ENCODE measurements at places on chromosomes 7 and 10.
A peak's percentile ranks its signal among the peaks of the same experiment; 100 is the strongest.

DNA sequence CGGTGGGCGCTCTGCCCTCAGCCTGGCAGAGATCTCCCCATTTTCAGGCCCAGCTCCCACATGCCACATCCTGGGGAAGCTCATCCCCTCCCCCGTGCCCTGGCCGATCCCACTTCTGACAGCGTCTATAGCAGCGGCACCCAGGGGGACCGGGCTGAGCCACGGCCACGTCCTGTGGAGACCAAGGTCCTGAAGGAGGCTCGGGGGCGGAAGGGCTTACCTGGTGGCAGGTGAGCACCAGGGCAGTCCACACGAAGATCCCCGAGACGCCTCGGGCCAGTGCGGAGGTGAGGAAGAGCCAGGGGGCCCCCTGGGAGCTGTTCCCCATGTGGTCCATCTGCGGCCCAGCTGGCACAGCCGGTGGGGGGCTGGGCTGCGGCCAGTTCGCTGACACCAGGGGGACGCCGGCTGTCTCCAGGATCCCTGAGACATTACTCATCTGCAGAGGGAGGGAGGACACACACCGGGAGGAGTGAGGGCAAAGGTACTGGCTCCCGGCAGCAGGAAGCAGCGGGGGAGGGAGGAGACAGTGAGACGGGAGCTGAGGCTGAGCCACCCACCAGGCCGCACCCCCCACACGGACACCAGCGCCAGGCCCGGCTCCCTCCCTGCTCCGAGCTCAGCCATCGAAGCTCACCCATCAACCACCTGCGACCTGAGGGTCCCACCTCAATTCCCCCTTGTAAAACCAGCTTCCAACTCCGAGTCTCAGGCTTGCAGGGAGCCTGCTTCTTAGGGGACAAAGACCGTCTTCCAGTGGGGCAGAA lies 776 bp downstream of the TMEM184A start:
- DNase-seq = peak; percentile 82

GRCh38 chr7:16891338-16891737 lies 9.6 kb upstream of the AGR3 start:
- peak; percentile 71 for DNase-seq

- no peak for DNase-seq
These were observed 46.0 kb downstream of the FOXK1 start for GRCh38 chr7:4727914-4728705.

- no peak for DNase-seq
These were observed 154.2 kb downstream of the EGFR start for GRCh38 chr7:55172881-55173609.

DNA sequence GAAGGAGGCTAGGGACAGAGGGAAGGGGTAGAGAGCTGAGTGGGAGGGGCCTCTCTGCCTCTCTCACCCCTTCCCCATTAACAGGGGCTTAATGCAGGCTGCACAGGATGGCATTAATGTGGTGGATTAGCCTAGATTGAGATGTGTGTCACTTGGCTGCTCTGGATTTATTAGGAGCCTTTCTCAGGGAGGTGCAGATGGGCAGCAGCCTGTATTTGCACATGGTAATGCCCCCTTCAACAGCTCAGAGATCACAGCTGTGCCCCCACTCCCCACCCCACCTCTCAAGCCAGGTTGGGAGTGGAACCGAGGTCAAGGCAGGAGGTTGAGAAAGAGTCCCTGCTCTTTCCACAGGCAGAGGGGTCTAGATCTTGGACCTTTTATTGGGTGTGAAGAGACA lies 7.3 kb downstream of the PITX3 start:
- no peak for DNase-seq

DNA sequence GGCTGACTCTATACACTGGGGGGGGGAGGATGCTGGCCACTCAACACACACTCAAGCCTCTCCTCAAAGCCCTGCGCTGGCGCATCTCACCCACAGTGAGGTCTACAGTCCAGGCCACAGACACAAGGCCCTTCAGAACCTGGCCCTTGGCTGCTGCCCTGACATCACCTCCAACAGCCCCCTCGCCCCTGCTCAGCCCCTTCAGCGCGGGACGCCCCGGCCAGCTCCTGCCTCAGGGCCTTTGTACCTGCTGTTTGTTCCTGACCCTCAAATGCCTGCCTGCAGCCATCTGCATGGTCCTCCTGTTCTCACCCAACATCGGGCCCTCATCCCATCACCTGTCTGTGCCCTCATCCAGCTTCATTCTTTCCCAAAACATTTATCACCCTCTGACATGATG lies 572.6 kb downstream of the DNAJB6 start:
- no peak for DNase-seq

DNA sequence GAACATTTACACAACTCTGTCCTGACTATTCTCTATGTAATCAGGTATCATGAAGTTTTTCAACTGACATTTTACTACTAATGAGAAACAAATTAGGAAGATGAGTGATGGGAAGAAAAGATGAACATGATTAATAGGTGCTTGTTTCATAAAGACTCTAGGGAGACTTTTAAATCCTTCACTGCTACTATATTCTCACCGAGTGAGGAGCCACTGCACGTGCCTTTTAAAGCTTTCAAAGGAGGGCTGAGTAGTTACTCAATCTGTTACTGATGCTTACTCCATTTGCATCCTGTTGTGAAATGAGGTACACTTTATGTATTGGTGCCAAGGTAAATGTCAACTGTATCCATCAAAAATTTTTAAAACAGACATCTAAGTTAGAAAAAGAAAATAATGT lies 1.3 kb upstream of the COMMD3 start:
- peak; percentile 42 for DNase-seq

DNA sequence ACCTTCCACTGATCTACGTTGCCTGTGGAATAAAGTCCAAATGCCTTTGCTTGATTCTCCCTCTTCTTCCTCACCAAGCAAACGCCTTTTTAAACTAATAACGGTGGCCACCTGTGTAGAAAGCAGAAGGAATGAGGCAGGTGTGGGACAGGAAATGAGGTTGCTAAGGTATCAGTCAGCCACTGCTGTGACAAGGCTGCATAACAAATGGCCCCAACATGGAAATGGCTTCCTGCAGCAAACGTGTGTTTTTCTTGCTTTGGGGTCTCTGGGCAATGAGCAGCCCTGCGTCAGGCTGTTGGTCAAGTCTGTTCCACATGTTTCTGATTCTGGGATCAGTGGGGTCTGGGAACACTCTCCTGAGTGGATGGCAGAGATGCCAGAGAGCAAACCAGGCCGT lies 56.0 kb upstream of the EN2 start:
- DNase-seq = no peak

- DNase-seq = peak; percentile 53
These were observed 89.8 kb downstream of the CREM start for GRCh38 chr10:35216303-35216905.

DNA sequence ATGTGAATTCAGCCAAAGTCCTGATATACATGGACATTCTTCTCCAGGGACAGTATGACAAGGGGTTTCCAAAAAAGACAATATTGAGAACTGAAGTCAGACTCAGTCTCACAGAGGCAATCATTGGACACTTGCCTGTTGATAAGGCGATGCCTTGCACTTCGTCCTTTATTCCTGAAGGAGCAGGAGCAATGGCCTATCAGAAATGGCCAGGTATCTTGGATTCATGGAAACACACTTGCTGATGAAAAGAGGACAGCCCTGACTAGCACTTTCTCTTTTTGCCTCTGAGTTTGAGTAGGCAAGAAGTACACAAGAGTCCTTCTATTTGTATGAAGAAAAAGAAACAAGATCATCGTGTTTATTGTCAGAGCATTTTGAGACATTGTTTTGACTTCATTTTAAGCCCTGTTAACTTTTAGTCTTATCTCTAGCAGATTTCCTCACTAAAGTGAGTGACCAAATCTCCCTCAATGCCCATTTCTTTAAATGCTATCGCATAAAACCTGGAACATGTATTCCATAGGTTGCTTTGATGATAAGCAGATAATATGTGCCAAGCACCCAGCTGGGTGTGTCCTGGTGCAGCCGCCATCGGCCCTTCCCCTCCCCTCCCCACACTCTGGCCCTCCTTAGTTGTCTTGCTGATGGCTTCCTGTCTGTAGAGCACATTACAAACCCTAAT lies 26.6 kb downstream of the ST8SIA6 start:
- DNase-seq = no peak

DNA sequence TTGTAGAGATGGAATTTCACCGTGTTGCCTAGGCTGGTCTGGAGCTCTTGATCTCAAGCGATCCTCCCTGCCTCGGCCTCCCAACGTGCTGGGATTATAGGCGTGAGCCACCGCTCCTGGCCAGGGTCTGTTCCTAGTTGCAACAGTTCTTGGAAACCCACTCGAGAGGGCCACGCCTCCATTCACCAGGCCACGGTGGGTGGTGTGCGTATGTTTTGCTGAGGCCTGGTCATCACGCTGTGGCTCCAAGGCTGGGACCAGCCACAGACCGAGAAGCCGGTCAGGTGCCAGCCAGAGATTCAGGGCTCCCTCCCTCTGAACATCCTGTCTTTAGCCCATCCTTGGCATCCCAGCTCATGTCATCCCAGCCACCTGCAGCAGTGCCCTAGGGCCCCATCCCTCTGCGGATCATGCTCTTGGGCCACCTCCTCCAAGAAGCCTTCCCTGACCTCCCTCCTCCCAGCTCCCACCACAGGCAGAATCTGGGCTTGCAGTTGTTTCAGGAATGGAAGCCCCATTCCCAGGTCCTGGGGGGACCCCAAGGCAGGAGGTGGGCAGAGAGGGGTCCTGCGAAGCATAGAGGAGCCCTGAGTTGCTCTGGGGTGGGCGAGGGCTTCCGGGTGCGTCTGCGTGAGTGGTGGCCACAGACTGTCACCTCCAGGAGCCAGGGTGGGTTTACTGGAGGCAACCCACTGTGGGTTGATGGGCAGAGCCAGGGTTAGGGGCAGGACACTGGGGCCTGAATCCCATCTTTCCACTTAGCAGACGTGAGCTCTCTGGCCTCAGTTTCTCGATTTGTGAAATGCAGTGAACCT lies 5.2 kb downstream of the LAT2 start:
- no peak for DNase-seq

DNA sequence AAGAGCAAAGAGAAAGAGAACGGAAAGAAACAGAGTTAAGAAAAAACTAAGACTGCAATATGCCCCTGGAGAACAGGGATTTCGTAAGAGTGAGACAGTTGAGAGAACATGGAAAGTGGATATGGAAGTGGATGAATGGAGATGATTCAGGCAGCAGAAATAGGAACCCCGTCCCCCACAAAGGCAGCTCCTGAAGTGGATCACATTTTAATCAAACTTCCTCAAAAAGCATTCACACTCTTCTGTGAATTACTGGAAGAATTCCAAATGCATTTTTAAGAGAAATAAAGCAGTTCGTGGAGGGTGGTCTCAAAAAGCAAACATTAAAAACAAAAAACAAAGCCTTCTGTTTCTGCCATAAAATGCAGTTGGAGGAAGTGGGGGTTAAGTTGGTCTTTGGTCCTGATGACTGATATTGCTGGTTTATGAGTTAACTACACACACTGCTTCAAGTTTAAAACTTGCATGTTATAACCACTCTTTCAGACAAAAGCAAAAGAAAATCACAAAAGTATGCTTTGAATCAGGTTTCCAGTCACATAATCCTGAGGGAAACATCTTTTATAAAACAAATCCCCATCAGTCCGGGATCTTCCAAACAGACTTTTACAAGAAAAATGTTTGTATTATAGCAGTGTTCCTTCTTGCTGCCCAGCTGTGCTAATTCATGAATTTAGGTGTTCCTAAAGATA lies 214.3 kb downstream of the FANK1 start:
- peak; percentile 67 for DNase-seq

GRCh38 chr10:131792011-131792651 lies 108.7 kb upstream of the PPP2R2D start:
- DNase-seq = no peak
